Bladder microvascular endothelial cell (primary cell): ENCODE measurements at places on chromosomes 5 and 9. TPM values are rescaled to one million over a fixed set of nuclear protein-coding genes. Genes with fewer than 3 reads are reported as not detected.

NPDC1 gene
- total RNA-seq, result 29.6 and 30.9 TPM in 2 replicates

BASP1 gene
- 5.7 and 12.5 TPM in 2 replicates for total RNA-seq

WNK2 gene
- total RNA-seq, result 0.06 TPM in 1 of 2 replicates, not detected in the other

ANKRD18A gene
- total RNA-seq, result not detected in 2 replicates

GDA gene
- total RNA-seq, result under 0.01 TPM in 1 of 2 replicates, not detected in the other

SLC36A3 gene
- not detected in 2 replicates for total RNA-seq

PPP3R2 gene
- not detected in 2 replicates for total RNA-seq

ZNF484 gene
- 6.6 and 14.4 TPM in 2 replicates for total RNA-seq

VCAN gene
- 3.6 and 7.9 TPM in 2 replicates for total RNA-seq

JMY gene
- 5.5 and 16.1 TPM in 2 replicates for total RNA-seq
